ENCODE measurements at places on chromosomes 7 and 10. TPM values are rescaled to one million over a fixed set of nuclear protein-coding genes. Genes with fewer than 3 reads are reported as not detected.
A peak's percentile ranks its signal among the peaks of the same experiment; 100 is the strongest.

GRCh38 chr10:94299417-94299816 is 63.3 kb downstream of the NOC3L start:
- DNase-seq, result no peak

Gene CRHR2
- total RNA-seq, result 2.4 TPM

DNA sequence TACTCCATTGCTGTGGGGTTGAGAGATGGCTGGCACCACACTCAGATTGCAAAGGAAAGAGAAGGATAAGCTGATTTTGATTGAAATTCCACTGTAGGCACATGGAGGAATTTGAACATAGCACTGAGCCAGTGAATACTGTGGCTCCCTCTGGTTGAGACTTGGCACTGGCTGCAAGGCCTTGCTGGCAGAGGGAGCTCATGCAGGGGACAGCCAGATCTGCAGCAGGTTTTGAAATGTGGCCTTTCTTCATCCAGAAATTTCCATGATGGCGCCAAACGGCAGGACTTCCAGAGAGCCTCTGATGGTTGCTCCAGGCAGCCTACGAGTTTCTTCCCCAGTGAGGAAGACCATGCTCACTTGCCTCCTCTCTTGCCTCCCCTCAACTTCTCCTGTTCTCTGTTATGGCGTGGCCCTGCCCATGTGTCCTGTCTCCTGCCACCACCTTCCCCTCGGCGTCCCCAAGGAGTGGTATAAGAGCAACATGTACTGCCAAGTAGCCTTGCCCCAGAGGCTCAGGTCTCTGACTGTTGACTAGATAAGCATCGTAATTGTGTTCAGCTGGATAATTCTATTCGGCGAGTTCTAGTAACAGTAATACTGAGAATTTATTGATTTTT is 265.6 kb downstream of the CCDC3 start:
- no peak for DNase-seq

DNA sequence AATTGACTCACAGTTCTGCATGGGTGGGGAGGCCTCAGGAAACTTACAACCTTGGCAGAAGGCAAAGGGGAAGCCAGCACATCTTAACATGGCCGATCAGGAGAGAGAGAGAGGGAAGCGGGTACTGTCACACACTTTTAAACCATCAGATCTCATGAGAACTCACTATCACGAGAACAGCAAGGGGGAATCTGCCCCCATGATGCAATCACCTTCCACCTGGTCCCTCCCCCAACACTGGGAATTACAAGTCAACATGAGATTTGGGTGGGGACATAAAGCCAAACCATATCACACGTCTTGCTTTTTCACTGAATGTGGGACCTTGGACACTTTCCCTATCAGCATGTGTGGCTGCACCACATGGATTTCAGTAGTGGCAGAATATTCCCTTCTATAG is 9.0 kb upstream of the AKR1E2 start:
- DNase-seq, result no peak

DNA sequence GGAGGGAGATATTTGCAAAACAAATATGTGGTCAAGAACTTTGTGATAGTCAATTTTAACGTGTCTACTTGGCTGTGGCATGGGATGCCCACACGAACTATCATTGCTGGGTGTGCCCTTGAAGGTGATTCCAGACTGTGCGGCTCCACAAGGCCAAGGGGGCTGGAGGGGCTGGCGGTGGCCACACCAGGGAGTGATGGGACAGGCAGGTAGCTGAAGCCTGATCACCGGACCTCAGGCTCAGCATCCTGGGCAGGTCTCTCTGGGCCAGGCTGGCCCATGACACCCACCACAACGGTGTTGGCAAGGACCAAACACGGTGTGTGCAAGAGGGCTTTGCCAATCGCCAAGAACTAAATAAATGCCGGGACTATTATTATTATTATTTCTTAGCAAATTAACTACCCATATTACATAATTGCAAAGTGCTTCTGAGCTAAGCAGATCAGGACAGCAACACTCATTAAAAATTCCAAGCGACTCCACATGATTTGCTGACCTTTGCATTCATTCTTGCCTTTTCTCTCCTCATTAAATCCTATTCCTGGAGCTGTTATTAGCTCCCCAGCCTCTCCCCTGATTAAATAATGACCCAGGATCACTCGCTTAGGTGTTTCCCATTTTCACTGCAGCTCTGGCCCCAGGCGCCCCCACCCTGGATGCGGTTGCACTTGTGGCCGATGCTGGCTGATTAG is 35.4 kb upstream of the PPP2R2D start:
- DNase-seq, result no peak

Gene KCP
- 1.5 TPM for total RNA-seq

Gene ANKRD61
- 0.11 TPM for total RNA-seq

Gene OR13A1
- not detected for total RNA-seq

Gene CDC14C
- total RNA-seq, result not detected

Gene CALML3
- total RNA-seq, result not detected

Gene CLCN1
- total RNA-seq, result not detected

Gene LLCFC1
- not detected for total RNA-seq

DNA sequence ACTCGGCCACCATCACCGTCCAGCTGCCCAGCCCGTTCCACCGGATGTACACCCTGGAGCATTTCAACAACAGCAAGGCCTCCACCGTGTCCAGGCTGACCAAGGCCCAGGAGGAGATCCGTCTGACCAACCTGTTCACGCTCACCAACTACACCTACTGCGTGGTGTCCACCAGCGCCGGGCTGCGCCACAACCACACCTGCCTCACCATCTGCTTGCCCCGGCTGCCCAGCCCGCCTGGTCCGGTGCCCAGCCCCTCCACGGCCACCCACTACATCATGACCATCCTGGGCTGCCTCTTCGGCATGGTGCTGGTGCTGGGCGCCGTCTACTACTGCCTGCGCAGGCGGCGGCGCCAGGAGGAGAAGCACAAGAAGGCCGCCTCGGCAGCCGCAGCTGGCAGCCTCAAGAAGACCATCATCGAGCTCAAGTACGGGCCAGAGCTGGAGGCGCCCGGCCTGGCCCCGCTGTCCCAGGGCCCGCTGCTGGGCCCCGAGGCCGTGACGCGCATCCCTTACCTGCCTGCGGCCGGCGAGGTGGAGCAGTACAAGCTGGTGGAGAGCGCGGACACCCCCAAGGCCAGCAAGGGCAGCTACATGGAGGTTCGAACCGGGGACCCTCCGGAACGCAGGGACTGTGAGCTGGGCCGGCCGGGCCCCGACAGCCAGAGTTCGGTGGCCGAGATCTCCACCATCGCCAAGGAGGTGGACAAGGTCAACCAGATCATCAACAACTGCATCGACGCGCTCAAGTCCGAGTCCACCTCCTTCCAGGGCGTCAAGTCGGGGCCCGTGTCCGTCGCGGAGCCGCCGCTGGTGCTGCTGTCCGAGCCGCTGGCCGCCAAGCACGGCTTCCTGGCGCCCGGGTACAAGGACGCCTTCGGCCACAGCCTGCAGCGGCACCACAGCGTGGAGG is 75.8 kb downstream of the ELFN1 start:
- DNase-seq, result no peak

DNA sequence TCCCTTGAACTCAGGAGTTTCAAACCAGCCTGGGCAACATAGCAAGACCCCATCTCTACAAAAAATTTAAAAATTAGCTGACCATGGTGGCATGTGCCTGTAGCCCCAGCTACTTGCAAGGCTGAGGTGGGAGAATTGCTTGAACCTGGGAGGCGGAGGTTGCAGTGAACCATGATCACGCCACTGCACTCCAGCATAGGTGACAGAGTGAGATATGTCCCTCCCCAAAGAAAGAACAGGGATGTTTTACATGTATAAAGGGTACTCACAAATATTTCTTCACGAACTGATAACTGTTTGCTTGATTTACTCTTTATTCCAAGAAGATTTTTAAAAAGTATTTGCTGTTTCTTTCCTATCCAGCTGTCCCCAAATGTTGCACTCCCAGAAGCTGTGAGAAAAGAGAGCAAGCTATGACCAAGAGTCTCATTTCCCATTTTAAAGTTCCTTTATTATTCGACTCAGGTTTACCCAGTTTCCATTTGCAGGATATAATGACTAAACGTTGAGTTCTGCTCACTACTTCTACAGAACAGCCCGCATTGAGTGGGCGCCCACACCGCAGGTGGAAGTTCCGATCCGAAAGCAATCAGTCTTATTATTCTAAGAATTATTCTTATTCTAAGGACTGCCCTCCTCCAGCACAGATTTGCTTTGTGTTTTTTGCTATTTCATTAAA is 90.7 kb downstream of the APBB1IP start:
- no peak for DNase-seq

Gene SYCE1
- 0.83 TPM for total RNA-seq

Gene INHBA
- 8.3 TPM for total RNA-seq

Gene C10orf105
- 0.99 TPM for total RNA-seq

DNA sequence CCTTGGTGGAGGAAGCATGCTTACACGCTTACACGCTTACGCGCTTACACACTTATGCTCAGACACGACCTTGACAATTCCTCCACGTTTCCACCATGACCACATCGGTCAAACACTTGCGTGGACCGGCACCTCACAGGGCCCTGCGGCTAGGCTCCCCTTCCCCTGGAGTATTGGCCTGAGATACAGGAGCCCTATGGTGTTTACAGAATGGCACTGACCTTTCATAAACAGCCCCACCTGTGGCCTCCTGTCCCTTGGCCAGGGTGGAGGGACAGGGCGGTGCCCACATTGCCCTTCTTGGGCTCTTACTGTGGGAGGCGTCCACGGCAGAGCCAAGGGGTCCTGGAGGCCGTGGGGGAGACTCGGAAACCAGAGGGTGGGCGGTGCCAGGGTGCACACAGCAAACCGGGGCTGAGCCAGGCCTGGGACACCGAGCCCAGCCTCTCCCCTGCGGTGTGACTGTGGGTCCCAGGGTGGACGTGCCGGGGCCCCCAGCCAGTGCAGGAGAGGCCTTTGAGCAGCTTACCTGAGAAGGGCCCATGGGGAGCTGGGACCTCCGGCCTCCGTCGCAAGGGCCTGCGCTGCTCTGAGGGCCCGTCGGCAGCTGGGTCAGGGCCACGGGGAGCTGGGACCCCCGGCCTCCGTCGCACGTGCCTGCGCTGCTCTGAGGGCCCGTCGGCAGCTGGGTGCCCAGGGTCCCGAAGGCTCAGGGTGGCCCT is 44.2 kb upstream of the FOXL3 start:
- DNase-seq, result no peak

DNA sequence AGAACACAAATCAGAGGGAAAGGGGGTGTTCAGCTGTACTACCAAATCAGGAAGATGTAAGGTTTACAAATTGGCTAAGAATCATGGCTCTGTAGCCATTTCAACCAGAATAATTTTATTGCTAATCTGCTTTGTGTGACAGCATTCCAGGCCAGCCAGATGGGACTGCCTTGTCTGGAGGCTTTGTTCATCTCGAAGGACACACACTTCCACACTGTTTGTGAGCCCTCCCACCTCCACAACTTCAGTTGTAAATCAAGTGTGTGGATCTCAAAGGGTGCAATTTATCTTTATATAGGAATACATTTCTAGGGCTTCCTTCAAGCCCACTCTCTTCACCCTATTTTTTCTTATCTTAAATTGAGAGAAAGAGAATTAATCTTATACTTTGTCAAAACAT is 6.9 kb upstream of the OIT3 start:
- DNase-seq, result peak; percentile 16

- DNase-seq, result no peak
These were observed 33.9 kb downstream of the EBLN1 start for GRCh38 chr10:22183771-22184461.

Gene LRIT1
- not detected for total RNA-seq

Gene BLNK
- total RNA-seq, result 7.7 TPM

GRCh38 chr10:84966708-84967441 is 638.5 kb downstream of the CCSER2 start:
- no peak for DNase-seq

GRCh38 chr7:139776486-139777132 is 1.2 kb downstream of the HIPK2 start:
- no peak for DNase-seq

- DNase-seq, result no peak
These were observed 7.5 kb downstream of the CPA1 start for GRCh38 chr7:130387628-130388403.

Gene SPDYE2
- total RNA-seq, result not detected

- no peak for DNase-seq
These were observed 79.3 kb upstream of the NPVF start for GRCh38 chr7:25307624-25308023.

DNA sequence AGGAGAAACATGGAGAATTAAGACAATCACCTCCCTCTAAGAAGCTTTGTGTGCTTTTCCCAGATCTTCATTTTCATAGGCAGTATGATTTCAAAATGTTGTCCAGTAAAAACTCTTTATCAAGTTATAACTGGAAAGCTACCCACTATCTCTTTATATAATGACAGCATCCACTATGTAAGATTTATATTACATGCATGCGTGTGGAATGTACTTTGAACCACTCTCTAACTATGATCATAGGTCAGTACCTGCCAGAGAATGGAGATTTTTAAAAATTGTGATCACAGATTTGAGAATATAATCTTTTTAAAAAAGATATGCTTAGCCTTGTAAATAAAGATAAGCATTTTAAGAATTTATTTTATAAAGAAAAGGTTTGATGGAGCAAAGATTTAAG is 17.9 kb downstream of the PAPSS2 start:
- no peak for DNase-seq

GRCh38 chr7:79282070-79282694 is 171.3 kb downstream of the MAGI2 start:
- peak; percentile 59 for DNase-seq

GRCh38 chr10:15309221-15309620 is 61.9 kb downstream of the FAM171A1 start:
- no peak for DNase-seq

- DNase-seq, result no peak
These were observed 553 bp downstream of the DNAJC30 start for GRCh38 chr7:73682745-73683055.

DNA sequence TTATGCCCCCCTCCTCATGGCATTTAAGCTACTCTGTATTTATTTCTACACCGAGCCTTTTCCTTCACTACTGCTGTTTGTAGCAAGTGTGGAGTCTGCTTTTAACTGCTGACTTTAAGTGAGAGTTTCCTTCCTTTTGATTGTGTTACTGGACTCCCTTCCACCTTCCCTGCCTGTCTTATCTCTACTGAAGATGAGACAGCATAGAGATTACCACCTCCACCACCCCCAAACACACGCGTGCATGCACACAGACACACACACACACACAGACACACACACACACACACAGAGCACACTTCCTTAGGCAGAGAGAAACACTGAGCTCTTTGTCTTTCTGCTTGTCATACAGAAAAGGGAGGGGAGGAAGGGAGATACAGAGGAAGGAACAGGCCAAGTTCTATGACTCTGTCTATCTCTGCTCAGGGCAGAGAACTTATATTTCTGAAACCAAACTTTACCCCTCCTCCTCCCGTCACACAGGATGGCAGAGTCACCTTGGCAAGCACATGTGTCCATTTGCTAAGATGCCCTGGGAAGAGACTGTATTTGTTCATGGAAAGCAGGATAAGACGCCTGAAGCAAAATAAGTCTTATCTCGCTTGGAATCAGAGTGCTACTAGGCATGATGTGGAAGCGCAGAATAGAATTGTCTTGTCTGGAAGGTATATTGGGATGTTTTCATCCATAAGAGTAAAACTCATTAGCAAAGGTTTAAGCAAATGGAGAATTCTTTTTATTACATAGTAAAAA is 81.8 kb upstream of the CAV2 start:
- DNase-seq, result no peak

DNA sequence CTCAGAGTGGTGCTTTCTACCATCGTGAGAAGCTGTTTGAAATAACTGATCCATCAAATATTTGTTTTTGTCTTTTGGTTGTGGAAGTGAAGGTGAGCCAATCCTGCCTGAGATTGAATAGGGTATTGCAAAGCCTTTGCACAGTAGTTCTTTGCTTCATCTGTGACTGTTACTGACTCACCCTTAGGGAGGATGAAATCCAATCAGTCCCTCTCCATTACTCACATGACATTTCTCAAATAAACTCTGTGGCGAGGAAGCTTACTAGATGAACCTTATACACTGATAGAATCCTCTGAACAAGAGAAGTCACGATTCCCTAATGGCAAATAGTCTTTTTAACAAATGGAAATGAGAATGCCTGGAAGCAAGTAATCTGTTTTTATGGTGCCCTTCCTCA is 31.9 kb downstream of the HEPACAM2 start:
- DNase-seq, result no peak
